ENCODE measurements at places on chromosomes 16 and 17.

- DNase-seq, result no peak
Observed at GRCh38 chr17:27562777-27563455, 68.1 kb upstream of the LGALS9 start.

- DNase-seq, result peak; percentile 97
Observed at GRCh38 chr16:66516808-66517585, 32.9 kb downstream of the TK2 start.

DNA sequence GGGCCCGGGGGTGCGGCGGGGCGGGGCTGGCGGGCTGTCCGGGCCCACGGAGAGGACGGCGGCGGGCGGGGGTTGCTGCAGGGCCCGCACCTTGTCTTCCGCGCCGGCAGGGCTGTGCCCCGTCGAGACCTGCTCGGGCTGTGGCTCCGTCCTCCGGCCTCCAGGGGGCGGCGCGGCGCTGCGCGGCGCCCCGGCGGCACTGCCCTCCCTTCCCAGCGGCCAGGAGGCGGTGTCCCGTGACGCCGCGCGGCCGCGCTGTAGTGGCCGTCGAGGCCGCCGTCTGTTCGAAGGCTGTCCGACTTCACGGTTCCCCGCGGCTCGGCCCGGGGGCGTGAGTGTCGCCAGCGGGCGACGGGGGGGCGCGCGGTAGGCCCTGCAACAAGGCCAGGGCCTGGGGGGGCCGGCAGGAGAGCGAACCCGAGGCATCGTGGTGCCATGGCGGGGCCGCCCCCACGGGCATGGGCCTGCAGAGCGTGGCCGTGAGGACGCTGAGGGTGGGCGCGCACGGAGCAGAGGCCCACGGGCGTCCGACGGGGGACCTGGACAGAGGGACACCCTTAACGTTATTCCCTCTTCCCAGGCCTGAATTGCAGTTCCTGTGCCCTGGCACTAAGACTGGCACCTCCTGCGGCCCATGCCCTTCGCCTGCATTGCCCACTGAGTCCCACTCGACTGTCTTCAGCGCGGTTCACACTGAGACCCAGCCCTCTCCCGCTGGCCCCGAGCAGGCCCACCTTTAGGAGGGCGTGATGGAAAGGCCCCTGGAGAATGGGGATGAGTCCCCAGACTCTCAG is at the start of gene PLEKHG4:
Gene PLEKHG4, plus strand, starts transcription at position 237 of the 794 bp plus-strand sequence. Its CDS starts 513 bp downstream, at position 750.
- peak; percentile 56 for DNase-seq

GRCh38 chr16:27084307-27085028 is 17.7 kb downstream of the C16orf82 start:
- no peak for DNase-seq

DNA sequence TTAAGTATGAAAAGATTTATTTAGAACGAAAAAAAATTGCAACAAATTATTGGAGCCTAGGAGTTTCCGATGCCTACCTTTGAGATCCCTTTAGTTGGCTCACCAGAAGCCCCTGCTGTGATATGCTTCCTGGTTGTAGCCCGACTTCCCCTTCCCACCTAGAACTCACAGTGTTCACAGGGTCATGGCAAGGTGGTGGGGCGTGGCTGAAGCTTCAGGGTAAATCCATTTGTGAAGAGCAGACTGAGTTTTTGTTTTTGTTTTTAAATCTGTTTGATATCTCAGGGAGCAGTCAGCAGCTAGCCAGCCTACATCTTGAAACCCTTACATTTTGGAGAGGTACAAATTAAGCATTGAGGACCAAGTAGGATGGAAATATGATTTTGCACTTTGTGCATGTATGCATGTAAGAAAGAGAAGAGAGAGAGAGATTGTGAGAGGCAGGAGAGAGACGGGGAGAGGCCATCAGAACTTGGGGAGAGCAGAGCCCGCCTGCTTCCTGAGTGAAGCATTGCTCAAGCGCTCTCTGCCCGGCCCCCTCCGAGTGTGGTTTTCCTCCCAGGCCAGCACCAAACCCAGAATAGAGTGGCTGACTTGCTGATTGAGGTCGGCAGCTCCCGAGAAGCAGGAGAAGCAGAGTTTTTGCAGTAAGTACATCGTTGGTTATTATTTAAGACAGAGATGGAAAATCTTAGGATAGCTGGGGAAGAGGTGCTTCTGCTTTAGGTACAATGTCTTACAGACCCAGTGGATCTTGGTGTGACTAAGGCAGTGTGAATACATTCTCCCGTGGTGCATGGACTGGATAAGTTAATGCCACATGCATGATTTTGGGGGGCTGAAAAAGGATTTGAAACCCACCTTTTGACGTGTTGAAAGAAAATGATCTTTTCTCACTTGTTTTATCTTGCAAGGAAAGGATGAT is 64.2 kb downstream of the SPECC1 start:
- DNase-seq, result no peak

GRCh38 chr16:81424771-81425170 is 19.8 kb upstream of the CMIP start:
- no peak for DNase-seq

DNA sequence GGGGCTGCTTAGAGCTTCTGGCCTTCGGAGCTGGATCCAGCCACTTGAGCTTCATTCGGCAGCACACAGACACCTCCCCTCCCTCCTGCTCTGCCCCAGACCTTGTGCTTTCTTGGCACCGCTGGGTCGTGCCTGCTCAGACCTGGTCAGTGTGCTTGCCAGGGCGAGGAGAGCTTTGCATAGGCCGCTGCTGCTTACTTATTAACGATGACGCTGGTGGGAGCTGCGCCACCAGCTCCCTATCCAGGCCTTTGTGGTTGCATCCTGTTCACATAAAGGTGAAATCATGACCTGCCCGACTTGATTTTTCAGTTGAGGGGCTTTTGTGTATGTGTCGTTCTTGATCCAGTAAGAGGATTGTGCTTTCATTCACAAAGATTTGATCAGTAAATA is 101.1 kb downstream of the MSI2 start:
- no peak for DNase-seq

DNA sequence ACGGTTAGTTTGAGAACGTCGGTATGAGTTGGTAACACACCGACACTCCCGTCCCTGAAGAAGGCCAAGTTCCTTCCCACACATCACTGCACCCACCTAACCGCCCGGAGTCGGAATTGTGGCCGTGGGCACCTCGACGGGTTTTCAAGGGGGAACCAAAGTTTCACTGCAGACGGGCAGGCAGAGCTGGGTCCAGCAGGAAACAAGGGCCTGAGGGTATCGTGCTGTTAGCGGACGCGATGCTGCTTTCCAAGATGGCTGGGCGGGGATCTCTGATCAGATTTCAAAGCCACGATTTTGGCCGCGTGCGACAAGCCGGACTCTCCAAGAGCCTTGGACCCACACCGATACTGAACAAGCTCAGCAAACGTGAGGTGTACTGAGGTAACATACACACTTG is 82.3 kb upstream of the DOC2B start:
- DNase-seq, result no peak

- peak; percentile 65 for DNase-seq
Observed at GRCh38 chr17:43456661-43457361, 27.0 kb upstream of the DHX8 start.

DNA sequence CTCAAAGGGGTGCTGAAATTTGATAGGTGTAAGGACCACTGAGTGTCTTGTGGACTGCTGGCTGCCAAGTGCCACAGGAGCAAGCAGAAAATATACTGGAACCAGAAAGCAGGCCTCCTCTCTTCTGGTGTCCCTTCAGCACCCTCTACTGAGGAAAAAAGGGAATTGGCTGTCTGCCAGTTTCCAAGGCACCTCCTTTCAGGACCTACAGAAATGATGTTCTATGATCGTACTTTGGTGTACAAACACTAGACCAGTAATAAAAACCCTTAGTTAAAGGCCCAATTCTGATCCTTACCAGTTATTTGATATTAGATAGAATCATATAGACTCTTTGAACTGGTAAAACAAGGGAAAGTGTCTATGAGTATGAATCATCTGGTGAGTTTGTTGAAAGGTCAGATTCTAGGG is 35.8 kb upstream of the BCAS3 start:
- DNase-seq, result peak; percentile 76

DNA sequence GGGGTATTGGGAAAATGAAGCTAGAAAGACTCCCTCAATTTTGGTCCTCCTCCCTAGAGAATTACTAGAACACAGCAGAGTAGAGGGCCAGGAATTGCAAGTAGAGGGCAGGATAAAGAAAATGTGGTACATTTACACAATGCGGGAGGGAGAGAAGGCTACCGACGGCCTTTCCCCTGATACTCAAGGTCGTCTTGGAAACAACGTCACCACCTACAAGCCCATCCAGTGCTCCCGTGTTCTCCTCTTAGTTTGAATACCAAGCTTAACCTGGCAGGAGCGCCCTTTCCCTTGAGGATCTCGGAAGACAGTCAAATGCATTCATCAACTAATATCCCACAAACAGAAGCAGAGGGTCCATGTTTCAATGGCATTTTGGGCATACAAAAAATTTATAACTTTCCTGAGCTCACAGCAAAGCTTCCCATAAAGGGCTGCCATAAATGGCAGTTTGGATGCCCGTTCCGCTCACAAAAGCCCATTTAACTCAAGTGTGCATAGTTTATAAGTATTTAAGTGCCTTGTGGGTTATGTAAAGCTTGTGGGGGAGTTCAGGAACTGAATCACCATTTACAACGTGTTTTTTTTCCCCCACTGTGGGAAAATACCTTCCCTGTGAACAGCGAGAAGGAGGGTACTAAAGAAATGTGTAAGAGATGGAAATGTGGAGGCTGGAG is 414.6 kb downstream of the SLC39A11 start:
- DNase-seq, result peak; percentile 16

DNA sequence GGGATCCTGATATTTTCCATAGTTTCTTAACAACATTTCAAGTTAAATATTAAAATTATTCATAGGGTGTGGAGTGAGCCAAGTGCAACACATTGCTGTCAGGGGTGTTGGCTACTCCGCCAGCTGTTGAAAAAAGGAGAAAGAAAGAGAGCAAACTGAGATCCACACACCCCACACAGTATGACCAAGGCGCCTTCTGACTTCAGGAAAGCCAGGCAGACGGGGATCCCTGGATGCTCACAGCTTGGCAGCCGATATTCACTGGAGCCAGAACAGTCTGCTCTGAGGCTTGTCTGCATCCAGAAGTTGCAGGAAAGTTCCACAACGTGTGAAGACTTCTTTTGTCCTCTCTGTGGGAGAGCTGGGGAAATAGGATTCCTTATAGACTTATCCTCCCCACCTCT is 9.3 kb downstream of the CHD9NB start:
- DNase-seq, result no peak

DNA sequence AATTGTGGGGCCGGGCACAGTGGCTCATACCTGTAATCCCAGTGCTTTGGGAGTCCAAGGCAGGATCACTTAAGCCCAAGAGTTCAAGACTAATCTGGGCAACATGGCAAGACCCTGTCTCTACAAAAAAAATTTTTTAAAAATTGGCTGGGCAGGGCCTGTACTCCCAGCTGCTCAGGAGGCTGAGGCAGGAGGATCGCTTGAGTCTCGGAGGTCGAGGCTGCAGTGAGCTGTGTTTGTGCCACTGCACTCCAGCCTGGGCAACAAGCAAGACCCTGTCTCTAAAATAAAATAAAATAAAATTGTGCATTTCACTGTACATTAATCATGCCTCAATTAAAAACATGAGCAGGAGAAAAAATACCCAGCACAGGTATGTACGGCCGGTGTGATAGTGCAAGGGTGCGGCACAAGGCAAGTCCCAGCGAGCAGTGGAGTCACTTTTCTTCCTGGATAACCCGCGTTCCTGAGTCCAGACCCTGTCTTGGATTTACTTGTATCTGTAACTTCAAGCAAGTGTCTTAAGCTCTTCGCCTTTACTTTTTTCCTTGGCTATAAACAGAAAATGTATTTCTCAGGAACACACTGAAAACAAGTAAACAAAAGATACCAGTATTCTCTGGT is 11.4 kb downstream of the ZDHHC7 start:
- no peak for DNase-seq

DNA sequence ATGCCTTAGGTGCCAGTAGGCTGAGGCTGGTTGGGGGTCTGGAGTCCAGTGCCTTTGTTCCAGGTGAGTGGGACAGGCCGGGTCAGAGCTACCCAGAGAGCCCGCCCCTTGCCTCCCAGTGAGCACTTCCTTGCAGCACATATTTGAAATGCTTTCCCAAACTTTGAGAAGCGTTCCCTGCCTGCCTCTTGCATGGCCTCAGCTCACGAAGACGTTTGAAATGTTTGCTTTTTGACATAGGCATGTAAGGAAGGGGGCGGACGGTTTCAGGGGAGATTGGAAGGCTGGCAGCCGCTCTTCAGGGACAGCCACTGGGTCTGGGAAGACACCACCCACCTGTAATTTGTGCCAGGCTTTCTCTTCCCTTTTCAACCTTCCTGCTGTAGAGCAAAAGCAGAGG is 5.1 kb upstream of the FOXL1 start:
- DNase-seq, result no peak

- no peak for DNase-seq
Observed at GRCh38 chr17:17556671-17557070, 34.8 kb downstream of the PEMT start.

DNA sequence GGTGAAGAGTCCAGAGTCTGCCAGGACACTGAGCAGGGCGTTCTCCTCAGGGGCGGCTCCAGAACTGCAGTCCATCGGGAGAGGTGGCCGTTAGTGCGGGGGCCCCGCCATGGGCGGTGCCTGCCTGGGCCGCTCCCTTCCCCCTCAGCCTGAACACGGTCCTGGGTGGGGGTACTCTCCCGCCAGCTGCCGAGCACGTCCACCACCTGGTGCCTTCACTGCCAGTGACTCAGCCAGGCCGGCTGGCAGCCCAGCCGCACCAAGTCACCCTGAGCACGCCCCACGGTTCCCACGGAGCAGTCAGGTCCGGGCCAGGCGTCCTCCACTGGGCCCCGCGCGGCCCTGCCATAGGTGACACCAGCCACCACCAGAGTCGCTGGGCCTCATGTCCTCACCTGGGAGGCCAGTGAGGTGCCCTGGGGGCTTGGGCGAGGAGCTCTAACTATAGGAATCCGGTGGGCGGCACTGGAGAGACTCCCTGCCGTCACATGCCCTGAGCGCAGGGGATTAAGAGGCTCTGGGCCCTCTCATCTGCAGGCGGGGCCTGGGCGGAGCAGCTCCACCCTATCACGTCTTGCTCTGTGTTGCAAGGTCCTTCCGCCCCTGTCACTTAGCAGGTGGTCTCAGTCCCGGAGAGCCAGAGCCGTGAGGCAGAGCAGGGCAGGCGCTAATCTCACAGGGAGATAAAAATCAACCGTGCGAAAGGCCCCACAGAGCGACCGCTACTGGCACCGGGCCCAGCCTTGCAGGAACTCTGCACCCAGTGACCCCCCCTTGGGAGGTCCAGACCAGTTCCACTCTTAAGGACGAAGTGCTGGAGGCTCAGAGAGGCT is 14.3 kb downstream of the PIEZO1 start:
- DNase-seq, result peak; percentile 88

DNA sequence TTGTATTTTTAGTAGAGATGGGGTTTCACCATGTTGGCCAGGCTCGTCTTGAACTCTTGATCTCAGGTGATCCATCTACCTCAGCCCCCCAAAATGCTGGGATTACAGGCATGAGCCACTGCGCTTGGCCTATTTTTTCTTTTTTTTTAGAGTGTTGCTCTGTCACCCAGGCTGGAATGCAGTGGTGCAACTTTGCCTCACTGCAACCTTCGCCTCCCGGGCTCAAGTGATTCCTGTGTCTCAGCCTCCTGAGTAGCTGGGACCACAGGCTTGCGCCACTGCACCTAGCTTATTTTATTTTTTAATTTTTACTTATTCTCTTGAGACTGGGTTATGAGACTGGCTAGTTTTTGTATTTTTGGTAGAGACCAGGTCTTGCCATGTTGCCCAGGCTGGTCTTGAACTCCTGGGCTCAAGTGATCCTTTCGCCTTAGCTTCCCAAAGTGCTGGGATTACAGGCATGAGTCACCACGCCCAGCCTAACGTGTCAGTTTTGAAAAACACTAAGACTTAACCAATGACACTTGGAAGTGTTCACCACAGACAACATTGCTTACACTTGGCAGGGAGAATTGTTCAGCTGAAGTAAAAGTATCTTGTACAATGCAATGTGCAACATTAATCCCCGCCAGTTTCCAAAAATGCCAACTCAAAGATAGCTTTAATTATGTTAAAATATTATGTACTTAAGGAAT is 26.9 kb downstream of the ATAD5 start:
- peak; percentile 44 for DNase-seq

Data from HCEC 1CT (cell line).